ENCODE measurements at places on chromosomes 6 and 20.
A peak's percentile ranks its signal among the peaks of the same experiment; 100 is the strongest.

DNA sequence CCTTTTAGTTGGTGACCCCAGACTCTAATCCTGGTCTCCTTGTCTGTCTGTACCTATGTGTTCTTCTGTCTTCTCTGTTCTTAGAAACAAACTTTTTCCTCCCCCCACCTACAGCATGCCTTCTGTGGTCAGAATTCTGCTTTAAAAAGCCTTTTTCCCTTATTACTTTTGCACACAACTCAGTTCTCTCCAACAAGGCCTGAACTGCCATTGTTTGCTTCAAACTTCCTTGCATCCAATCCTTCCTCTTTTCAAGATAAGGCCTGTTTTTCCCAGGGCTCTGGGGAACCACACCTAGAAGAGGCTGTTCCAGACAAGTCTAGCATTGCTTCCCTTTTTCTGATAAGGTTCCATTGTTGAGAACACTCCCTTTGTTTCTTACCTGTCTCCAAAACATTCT, 22.2 kb upstream of the NCOA3 start:
- DNase-seq: no peak

- no peak for DNase-seq
Observed at GRCh38 chr6:34535646-34536045, 20.5 kb downstream of the SPDEF start.

DNA sequence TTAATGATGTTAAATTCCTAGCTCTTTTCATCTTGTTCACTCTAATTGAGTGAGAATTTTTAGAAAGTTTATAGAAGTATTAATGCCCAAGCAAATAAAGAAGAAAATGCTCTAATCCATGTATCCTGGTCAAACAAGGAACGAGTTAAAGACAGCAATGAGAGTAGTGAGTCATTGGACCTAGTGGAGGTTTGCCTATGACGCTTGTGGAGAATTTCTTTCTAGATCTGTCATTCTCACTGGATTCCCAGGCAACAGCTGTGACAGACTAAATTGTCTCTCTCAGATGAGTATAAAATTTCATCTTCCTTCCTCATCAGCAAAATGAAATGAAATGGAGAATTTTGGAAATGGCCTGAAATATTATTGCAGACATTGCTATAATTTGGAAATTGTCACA, 127.9 kb downstream of the COL19A1 start:
- DNase-seq: no peak

DNA sequence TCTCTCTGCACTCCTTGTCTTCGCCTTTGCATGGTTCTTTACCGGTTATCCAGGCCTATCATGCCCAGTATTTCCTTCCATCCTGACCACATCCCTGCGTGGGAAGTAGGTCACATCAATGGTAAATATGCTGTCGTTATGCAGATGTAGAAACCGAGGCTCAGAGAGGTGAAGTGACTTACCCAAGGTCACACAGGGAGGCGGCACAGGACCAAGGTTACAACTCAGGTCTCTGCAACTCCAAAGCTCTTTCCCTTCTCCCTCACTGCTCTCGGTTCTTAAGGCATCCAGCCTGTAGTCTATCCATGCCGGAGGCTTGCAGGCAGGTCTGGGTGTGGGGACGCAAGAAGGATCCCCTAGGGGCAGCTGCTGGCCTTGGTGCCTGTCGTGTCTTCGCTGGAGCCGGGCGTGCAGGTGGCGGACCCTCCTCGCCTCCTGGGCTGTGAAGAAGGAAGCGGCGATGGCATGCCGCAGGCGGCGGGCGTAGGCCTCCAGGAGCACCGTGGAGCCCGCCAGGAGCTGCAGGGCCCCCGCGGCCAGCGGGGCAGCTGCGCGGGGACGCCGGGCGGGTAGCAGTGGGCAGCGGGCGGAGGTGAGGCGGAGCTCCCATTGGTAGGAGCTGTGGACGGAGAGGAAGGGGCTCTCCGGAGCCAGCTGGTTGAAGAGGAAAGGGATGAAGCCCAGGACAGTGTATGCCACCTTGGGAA, 9.1 kb downstream of the OCSTAMP start:
- no peak for DNase-seq

- no peak for DNase-seq
Observed at GRCh38 chr6:90859612-90860011, 272.7 kb upstream of the MAP3K7 start.

GRCh38 chr6:106519460-106520394, 109.6 kb downstream of the RTN4IP1 start:
- DNase-seq: peak; percentile 86

GRCh38 chr6:54810147-54810546, 36.4 kb upstream of the FAM83B start:
- DNase-seq: no peak

DNA sequence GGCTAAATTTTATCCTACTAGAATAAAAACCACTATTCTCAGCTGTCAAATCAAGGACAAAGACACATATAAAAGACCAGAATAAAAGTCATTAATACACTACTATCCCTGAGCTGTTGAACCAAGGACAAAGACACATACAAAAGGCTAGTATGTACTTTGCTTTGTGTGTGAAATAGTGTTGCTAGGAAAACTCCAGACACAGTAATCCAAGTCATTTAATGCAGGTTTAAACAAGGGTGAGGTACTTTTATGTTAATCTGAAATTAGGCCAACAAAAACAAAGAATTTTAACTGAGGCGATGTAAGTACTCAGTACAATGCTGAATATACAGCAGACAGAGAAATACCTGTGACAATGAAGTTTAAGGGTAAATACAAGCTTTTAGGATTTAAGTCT, 18.9 kb downstream of the GCLC start:
- no peak for DNase-seq

DNA sequence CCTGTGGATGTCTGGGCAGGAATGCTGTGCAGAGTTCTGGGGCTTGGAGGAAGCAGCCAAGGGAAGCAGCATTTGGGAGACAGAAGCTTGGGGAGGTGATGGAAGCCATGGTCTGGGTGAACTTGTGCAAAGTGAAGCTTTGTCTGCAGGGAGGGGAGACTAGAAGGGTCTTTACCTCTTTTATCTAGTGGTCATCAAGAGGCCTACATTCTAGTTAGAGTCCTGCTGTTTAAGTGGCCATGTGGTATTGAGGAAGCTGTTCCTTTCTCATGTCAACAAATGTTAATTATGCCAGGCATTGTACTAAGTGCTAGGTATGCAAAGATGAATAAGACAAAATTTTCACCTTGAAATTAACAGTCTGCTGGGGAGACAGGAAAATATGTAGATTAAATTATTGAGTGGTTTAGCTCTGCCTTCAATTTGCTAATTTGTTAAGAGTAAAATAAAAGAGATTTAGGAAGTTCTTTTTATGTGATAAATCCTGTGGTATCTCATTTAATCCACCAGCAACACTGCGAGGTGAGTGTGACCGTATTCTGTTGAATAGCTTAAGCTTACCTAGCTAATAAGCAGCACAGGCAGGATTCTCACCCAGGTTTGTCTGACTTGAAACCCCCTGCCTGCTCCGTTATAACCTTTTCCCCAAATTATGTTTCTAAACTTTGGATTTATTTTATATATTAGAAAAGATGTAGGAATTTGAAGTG, 43.1 kb downstream of the ARID1B start:
- no peak for DNase-seq

DNA sequence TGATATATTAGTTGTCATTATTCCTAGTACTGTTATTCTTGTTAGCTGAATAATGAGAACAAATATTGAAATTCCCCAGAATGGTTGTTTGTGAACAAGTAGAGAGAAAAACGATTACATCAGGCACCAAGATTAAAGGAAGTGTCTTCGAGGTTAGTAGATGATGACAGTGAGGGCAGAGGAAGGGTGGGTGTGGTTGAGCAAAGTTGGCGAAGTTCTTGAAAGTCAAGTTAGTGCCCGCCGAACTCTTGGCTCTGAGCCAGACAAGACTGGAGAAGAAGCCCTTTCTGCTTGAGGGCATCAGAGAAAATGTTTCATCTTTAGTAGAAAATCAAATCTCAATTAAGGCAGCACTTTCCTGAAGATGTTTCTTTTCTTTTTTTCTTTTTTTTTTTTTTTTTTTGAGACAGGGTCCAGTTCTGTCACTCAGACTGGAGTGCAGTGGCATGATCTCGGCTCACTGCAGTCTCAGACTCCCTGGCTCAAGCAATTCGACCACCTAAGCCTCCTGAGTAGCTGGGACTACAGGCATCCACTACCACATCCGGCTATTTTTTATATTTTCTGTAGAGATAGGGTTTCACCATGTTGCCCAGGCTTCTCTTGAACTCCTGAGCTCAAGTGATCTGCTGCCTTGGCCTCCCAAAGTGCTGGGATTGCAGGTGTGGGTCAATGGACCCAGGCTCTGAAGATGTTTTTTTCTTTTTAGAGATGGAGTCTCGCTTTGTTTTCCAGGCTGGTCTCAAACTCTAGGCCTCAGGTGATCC, 77.1 kb downstream of the SGK1 start:
- DNase-seq: no peak

- DNase-seq: peak; percentile 59
Observed at GRCh38 chr6:121503589-121503991, 68.1 kb downstream of the GJA1 start.

DNA sequence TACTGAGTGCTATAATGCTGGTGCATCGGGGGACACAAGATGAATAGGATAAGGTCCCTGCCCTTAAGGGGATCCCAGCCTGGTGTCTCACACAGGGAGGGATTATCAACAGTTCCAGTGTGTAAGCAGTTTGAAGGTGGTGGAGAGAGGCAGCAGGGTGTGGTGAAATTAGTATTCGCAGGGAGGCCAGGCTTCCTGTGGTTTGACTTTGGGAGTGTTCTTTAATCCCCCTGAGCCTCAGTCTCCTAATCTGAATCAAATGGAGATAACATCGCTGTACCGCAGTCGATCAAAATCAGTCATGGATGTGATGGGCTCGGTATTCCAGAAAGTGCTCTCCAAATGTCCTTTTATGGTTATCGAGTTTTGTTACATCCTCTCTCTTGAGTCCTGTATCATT, 288.1 kb upstream of the SUPT3H start:
- no peak for DNase-seq

DNA sequence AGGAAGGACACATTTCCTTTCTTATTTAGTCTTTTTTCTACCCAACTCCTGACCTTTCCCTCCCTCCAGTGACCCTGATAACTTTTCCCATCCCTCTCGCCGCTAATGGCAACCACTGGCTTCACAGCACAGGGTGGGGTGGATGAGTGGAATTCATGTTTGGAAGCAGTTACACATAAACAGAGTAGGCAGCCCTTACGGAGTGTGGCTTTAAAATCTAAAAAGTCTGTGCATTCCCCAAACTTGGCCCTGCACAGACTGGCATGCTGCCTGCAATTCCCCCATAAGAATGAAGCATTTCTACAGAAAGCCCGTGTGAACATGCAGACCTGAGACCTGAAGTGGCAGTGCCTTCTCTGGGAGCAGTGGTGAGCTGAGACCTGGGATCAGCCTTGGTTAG, 275.9 kb upstream of the PRND start:
- no peak for DNase-seq

GRCh38 chr20:56978475-56978874, 288.0 kb downstream of the BMP7 start:
- no peak for DNase-seq

GRCh38 chr6:136932599-136932998, 10.5 kb downstream of the SLC35D3 start:
- DNase-seq: no peak

- DNase-seq: no peak
Observed at GRCh38 chr6:1474205-1474604, 84.8 kb downstream of the FOXF2 start.

GRCh38 chr6:14278446-14278845, 160.9 kb downstream of the CD83 start:
- no peak for DNase-seq

GRCh38 chr6:30689022-30689865, 1.5 kb downstream of the NRM start:
- DNase-seq: no peak

DNA sequence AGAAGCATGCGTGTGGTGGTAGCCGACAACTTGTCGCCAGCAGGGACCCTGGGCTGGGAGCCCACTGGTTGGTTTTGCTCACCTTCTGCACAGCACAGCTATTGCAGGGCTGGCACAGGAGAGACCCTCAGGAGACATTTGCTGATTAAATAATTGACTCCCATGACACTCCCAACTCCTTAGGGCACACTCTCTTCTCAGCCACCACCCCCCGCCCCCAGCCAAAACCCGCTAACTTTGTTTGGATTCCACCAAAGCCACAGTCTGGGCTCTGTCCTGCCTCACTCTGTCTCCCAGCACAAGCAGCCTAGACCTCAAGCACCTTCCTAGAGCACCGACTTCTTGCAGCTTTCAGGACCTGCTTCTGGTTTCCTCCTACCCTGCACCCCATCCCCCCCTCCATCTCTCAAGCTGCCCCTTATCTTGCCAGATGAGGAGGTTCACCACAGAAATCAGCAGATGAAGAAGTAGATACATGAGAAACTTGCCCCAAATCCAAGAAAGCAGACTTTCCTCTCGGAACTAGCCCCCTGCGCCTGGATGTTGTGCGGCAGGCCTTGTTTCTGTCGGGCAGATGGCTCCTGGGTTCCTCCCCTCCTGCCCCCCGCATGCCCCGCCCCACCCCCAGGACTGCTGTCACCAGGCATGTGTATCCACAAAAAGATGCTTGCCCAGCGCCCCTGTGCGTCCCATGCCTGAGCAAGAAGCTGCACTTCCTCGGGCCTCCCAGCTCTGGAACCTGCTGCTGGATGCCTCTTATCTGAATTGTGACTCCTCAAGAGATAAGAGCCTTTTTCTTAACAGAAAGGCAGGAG, 35.0 kb upstream of the CD93 start:
- no peak for DNase-seq

DNA sequence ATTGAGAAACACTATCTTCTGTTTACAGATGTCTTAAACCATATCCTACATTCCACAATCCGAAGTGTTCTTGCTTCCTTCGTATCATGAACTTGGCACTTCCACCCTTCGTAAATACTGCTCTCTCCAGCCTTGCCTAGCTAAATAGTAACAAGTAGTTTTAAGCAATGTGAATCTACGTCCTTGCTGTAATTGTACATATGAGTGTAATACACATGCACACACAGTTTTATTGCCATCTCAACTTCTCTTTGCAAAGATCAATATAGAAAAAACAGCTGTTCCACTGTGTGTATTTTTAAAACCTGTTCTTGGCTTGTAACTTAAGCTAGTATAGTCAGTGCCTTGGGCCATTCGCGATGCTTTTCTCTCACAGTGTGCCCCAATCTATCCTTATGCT, 1524.7 kb downstream of the GRIK2 start:
- no peak for DNase-seq

DNA sequence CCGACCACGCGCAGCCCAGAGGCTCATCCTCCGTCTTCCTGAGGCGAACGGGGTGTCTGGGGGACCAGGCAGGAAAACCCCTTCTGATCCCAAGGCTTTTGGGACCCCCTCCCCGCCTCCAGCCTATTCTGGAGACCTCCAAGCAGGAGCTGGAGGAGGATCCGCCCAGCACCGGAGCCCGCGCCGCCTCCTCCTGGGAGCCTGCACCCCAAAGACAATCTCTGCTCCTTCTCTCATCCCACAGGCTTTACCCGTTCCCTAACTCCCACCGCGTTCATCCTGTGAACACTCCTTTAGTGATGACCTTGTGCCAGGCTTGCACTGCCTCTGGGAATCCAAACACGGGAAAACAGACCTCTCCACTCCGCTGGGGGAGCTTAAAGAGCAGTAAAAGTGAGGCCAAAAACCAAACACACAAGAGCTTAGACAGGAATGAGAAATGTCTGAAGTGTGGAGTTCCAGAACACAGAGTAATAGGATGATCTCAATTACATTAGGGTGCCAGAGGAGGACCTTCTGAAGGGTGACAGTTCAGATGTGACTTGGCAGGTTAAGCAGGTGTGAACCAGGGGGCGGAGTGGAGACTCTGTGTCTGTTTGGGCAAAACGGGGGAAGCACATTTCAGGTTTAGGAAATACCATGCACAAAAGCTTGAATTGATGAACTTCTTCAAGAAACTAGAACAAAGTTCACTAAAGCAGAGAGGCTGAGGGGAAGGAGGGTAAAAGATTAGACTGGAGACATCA, 7.6 kb downstream of the HLA-DRB5 start:
- DNase-seq: no peak

GRCh38 chr6:35296931-35297600, 552 bp upstream of the DEF6 start:
- no peak for DNase-seq

Data from fibroblast of lung (primary cell).